Inflammatory macrophage treated with lipopolysaccharide for 1 hour (primary cell): ENCODE measurements at places on chromosomes 13 and 19.

DNA sequence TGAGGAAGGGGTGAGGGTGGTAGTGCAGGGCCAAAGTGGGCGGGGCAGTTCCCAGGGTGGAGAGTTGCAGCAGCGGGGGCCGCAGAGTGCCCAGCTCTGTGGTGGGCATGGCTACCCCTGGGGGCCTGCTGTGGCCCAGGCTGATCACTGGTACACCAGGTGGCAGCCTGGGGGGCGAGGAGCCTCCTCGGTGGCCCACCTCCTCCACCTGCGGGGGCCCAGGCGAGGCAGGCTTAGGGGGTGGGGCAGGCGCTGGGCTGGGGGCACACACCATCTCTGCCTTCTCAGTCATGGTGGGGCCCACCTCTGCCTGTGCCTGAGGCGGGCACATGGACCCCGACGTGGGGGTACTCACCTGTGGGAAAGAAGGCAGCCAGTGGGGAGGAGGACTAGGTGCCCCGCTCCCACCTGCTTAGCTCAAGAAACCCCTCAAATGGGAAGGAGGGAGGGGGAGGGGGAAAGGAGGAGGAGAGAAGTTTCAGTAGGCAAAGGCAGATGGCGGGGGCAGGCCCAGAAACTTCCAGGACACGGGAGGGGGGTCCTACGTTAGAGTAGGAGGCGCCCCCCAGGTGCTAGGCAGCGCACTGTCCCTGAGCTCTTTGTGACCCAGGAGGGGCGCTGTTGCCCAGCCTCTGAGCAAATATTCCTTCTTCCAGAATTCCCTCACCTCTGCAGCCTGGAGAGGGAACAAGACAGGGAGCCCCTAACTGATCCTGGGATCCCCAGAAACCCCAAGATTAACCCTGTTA lies 1.6 kb downstream of the LYL1 start:
- DNase-seq, result no peak

DNA sequence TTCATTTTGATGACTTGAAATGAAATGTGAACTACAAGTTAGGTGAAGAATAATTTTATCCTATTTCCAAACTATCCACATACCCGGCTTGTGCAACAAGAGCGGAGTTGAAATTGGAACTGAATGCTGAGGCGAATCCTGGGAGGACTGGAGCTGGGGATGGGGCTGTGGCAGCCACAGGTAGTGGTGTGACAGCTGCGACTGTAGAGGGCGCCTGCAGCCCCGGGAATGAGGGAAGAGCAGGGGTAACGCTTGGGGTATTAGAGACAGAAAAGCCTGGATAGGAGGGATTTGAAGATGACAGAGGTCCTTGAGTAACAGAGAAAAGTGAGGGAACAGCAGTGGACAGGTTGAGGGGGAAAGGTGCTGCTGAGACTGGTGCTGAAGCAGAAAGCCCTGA lies 22.0 kb upstream of the STOML3 start:
- DNase-seq, result no peak

DNA sequence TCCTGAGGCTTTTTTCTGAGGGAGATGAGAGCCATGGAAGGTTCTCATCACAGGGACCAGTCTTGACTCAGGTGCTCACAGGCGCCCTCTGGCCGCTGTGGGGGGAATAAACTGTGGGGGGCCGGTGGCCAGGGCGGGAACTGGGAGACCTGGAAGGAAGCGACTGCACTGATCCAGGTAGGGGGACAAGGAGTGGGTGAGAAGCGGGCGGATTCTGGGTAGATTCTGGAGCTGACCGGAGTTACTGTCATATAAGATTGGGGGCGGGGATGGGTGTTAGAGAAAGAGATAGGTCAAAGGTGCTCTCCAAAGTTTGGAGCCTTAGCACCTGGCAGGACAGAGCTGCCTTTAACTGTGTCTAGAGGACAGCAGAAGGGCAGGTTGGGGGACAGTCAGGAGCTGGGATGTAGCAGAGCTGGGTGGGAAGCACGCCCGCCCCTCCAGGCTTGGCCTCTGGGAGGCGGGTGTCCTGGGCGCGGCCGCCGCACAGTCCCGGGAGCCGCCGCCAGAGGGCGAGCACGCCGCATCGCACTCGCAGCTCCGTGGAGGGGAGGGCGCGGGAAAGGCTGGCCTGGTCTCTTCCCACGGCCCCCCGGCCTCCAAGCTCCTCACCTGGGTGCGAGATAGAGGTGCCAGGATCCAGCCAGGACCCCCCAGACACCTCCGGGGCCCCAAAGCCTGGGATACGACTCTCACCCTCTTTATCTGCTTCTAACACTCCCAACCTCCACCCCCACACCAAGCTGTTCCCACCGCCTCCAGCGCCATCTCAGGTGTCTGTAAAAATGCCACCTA lies 4.2 kb upstream of the DAND5 start:
- peak; percentile 90 for DNase-seq

GRCh38 chr13:113762538-113762937 lies 3.5 kb downstream of the TMEM255B start:
- no peak for DNase-seq

GRCh38 chr19:40103600-40103999 lies 12.9 kb upstream of the ZNF780A start:
- no peak for DNase-seq

DNA sequence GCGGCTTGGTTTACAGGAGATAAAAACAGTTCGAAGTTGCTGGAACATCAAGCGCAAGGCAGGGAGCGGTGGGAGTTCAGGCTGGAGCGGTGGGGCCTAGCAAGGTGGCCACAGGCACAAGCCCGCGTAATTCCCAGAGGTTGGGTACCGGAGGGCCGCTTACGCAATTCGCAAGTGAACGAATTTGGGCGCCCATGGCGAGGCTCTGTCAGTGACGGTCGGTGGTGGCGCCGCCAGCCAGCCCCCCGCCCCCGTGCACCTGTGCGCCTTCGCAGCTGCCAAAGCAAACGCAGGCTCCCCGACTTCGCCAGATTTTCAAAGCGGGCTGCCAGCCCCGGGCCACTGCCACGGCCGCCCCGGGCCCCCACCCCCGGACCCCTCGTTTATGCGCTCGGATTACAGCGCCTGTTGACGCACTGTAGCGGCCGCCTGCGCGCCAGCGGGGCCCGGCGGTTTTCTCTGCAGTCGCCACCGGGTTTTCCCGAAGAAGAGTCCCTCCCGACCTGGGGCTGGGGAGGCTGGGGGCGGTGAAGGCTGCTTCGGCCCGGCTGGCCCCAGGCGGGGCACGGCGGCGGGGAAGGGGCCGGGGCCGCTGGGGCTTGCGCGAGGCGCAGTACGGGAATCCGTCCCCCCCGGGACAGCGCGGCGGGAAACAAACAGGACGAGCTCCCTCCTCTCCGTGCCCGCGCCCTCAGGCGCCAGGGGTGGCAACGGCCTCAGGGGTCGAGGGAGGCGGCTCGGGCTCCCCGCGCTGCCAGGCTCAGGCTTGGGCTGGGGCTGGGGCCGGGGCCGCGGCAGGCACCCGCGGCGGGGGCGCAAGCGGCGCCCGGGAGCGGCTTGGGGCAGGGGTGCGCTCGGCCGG lies 709 bp downstream of the N4BP2L1 start:
- DNase-seq, result peak; percentile 44

DNA sequence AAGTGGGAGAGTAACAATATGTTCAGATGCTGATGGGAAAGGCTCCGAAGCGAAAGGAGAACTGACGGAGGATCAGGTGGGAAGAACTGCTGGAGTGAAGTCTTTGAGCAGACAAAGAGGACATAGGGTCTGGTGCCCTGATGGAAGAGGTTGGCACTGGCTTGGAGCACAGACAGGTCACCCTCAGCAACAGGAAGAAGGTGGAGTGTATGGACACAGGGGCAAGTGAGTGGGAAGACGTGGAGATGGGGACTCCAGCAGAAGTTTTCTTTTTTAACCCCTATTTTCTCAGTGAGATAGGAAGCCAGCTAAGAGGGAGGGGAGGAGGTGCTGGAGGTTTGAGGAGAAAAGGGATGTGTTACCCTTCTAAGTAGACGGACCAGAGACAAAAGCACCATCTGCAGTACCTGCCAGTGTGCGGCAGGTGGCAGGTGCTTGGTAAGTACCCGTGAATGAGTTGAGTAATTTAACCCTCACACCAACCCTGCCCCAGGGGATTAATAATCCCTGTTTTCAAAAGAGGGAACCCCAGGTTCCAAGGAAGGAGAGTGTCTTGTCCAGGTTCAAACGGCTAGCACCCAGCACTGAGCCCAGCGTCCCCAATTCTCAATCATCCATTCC lies 11.2 kb downstream of the HAS1 start:
- no peak for DNase-seq

GRCh38 chr19:51259348-51260245 lies 8.7 kb downstream of the SIGLECL1 start:
- DNase-seq, result peak; percentile 43

DNA sequence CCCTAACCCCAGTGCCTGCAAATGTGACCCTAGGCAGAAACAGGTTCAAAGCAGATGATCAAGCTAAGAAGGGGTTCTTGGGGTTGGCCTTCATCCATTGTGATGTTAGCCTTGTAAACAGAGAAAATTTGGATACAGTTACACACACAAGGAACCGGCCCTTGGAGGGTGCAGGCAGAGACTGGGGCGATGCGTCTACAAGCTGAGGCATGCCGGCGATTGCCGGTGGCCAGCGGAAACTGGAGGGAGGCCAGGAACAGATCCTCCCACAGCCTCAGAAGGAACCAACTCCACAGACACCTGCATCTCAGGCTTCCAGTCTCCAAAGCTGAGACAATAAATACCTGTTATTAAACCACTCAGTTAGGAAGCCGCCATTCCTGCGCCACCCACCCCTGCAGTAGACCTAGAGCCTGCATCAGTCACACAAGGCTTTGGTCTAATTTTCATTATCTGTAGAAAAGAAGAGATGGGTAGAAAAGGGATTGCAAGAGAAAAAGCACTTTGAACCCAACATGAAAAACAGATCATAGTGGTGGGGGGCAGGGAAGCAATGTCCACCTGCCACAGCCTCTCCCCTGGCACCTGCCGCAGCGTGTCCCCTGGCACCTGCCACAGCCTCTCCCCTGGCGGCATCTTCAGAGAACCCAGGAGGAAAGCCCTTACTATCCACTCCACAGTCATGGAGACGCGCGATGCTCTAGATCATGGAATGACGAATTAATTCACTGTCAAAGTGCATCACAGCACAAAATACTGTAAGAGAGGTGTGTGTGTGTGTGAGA lies 119.7 kb upstream of the SOX1 start:
- DNase-seq, result no peak

GRCh38 chr19:10258080-10258710 lies 6.2 kb downstream of the MRPL4 start:
- no peak for DNase-seq

- no peak for DNase-seq
Measured at GRCh38 chr13:73177916-73178565, 119.2 kb downstream of the KLF5 start.

DNA sequence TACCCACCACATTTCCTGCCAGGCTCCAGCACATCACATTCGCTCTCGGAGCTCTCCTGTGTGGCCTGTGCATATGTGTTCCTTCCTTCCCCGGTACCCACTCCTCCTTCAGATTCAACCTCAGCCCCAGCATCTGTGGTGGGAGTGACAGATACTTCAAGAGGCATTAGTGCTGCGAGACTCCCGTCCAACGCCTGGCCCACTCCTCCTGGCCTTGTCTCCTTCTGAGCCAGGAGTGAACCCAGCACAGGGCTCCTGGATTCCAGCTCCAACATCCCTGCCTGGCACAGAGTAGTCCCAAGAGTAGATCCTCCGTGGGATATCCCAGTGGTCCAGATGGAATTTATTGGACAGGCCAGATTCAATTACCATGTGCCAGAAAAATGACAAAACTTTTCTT lies 55.9 kb downstream of the SACS start:
- DNase-seq, result no peak

GRCh38 chr13:60756306-60756705 lies 359.3 kb downstream of the TDRD3 start:
- no peak for DNase-seq

DNA sequence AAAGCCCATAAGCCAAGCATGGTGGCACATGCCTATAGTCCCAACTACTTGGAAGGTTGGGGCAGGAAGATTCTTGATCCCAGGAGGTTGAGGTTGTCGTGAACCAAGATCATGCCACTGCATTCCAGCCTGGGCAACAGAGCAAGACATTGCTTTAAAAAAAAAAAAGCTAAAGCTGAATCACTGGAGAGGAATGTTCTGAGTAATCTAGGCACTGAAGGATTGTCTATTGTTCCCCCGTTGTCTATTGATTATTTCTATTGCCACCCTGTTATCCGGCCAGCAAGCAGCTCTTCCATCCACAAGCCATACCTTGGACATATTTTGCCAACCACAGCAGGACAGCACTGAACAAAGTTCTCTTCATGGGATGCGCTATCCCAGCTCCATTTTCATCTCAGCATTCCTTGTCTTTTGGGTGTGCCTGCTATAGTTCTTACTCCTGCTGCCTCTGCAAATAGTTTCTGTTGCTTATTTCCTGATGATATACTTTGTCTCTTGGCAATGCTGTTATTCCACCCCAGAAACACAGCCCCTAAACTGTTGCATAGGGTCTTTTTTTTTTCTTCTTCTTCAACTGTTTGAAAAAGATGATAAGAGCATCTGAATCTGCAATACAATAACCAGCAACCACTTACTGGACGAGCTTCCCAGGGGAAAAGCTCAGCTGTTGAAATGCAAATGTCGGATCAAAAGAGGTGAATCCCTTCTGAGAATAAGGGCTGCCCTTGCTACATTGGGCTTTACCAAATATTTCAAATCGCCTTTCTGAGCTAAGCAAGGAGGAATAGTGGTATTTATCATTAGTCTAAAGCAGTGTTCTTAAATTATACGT lies 22.2 kb upstream of the SIAH3 start:
- no peak for DNase-seq

GRCh38 chr13:62933809-62934208 lies 1518.2 kb upstream of the PCDH20 start:
- no peak for DNase-seq

GRCh38 chr13:73106513-73107178 lies 47.8 kb downstream of the KLF5 start:
- no peak for DNase-seq

GRCh38 chr19:51142119-51142518 lies at the start of gene SIGLEC7:
SIGLEC7 (plus strand) TSS chr19:51142301; CDS start chr19:51142370, 69 bp downstream.
- DNase-seq, result peak; percentile 34

DNA sequence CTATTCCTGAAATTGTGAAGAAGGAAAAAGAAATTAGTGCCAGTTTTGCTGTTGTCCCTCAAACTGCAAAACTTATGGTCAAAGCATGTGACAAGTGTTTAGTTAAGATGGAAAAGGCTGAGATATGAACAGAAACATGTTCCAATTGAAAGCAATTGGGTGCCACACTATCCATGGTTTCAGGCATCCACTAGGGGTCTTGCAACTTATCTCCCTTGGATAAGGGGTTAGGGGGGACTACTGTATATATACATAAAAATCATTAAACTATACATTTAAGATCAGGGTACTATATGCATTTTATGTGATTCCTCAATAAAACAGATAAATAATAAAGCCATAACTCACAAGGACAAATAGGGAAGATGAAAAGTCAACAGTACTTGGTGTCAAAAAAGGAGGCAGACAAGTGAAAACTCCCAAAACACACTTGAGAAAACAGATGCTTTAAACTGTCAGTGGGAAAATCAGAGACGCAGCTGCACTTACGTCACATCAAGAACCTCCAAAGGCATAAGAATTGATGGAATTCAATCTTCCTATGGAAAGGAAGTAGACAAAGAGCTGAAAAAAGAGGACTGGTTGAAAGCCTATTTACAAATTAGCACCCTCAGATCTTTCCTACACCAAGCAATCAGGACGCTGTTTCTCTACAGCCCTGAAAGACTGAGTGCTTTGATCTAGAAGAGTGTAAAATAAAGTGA lies 8.1 kb downstream of the SPART start:
- DNase-seq, result no peak
